ENCODE measurements at places on chromosomes 4 and X.

- DNase-seq, result no peak
Measured at GRCh38 chr4:119478446-119479179, 150.0 kb downstream of the PDE5A start.

DNA sequence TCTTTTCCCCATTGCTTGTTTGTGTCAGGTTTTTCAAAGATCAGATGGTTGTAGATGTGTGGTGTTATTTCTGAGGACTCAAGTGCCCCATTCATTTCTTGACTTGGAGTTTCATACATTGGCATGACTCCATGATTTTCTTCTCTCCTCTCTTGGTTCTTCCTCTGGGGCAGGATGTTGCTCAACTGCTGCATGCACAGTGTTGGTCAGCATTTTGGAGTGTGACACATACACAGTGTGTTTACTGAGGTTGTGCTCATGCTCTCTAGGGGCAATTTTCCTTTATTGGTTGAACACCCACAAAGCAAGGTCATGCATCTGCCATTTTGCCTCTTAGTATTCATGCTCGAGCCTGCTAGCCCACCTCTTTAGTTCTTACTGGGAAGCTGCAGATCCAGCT is 1993.8 kb downstream of the ARAP2 start:
- DNase-seq, result no peak

- no peak for DNase-seq
Measured at GRCh38 chr4:139014371-139015268, 961 bp upstream of the NOCT start.

DNA sequence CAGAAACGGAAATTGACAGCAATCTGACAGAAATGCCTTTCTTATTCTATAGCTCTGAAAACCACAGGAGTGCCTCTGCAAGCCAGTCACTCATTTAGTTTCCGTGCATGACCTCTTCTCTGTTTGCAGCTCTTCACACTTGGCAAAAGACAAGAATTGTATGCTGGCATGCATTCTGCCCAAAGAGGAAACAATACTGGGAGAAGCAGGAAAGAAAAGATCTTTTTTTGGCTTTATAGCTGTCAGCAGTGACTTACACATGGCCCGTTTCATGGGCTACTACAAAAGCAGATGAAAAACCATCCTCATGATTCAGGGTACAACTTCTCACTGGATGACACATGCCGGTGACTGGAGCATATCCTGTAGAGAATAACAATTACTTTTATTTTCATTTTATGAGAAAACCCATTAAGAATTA is 249.4 kb downstream of the ADAMTS3 start:
- DNase-seq, result no peak

DNA sequence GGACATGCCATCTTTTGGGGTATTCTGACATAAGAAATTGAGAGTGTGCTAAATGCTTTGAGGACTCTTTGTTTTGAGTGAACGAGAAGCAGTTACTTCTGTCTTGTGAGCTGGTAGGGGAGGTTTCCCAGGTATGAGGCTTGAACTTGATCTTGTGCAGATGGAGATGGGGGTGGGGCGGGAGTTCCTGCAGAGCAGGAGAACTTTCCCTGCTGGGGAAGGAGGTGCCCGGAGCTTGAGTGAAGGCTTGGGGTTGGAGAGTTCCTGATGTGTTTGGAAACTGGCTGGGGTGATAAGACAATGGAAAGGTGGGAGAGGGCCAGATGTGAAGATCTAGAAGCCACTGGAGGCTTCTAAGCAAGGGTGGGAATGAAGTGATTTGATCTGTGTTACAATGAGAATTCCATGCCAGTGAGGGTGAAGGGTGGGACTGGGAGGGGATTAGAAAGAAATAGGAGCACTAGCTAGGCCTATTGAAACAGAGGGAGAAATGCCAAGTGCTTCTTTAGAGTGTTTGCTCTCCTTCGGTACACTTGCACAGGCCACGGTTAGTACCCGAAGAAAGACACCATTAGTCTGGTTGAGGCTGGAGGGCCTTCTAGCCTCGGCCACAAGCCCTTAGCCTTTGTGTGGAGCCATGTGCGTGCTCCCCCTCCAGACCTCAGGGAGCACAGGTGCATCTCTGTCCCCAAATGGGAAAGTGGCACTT is 103.5 kb upstream of the STOX2 start:
- DNase-seq, result no peak

GRCh38 chr4:157143369-157143768 is 67.4 kb downstream of the GLRB start:
- DNase-seq, result no peak

- no peak for DNase-seq
Measured at GRCh38 chr4:127506283-127506682, 126.5 kb upstream of the INTU start.

GRCh38 chr4:112978691-112979472 is 70.6 kb upstream of the ANK2 start:
- no peak for DNase-seq

- DNase-seq, result no peak
Measured at GRCh38 chr4:181536196-181536746, 706.9 kb upstream of the TENM3 start.

DNA sequence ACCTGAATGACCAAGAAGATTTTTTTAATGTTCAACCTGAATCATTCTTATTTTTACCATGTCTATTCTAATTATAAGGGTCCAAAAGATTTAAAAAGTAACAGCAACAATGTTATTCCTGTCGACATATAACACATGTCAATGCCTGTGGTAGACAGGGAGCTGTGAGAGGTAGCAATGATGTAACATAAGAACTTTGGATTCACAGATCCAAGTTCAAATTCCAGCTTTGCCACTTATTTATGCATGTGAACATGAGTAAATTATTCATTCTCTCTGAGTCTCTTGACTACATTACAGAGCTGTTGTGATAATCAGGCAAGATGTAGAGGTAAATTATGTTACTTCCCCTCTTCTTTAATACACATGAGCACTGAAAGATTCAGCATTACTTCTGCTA is 54.5 kb downstream of the KLHL8 start:
- no peak for DNase-seq

DNA sequence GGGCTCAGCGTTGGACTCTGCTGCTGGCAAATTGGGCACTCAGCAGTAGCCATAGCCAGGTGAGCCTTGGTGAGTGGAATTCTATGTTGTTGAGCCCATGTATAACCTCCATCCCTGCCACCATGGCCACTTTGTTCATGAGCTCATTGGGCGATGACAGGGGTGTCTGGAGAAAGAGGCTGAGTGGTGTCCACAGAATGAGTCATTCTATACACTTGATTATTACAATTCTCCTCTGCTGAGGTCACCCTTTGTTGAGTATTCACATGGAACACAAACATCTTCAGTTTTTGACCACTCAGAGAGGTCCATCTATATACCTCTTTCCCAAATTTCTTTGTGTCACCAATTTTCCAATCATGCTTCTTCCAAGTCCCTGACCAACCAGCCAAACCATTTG is 1341.7 kb downstream of the PCDH7 start:
- no peak for DNase-seq

DNA sequence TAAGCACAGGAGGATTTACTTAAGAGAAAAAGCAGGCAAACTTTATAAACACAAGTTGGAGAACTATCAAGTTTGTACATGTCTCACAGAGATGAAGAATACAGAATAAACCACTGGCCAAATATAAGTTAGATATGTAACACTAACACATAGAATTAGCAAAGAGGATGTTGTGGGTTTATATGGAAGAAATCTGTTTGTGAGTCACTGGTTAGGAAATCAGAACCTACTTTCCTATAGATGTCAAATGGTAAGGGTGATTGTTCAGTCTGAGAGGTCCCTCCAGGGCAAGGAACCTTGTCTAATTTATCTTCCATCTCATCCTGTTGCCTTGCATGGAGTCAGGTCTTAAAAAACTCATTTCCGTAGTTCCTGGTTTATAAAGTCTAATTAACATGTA is 14.8 kb upstream of the ART3 start:
- no peak for DNase-seq

DNA sequence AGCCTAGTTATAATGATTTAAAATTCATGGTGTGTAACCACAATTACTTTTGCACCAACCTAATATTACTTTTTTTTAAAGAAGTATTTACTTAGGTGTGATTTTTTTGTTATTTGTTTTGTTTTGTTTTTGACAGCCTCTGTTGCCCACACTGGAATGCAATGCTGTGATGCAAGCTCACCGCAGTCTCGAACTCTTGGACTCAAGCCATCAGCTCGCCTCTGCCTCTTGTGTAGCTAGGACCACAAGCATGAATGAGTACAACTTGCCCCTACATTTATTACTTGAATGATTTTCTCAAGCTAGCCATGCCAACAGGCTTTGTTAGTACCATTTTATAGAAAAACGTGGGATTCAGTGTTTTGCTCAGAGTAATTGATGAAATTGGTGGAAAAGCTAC is 488.8 kb upstream of the CPEB2 start:
- DNase-seq, result no peak

- DNase-seq, result no peak
Measured at GRCh38 chr4:137905930-137906329, 336.2 kb downstream of the SLC7A11 start.

- DNase-seq, result no peak
Measured at GRCh38 chr4:110309675-110310074, 111.3 kb upstream of the ELOVL6 start.

DNA sequence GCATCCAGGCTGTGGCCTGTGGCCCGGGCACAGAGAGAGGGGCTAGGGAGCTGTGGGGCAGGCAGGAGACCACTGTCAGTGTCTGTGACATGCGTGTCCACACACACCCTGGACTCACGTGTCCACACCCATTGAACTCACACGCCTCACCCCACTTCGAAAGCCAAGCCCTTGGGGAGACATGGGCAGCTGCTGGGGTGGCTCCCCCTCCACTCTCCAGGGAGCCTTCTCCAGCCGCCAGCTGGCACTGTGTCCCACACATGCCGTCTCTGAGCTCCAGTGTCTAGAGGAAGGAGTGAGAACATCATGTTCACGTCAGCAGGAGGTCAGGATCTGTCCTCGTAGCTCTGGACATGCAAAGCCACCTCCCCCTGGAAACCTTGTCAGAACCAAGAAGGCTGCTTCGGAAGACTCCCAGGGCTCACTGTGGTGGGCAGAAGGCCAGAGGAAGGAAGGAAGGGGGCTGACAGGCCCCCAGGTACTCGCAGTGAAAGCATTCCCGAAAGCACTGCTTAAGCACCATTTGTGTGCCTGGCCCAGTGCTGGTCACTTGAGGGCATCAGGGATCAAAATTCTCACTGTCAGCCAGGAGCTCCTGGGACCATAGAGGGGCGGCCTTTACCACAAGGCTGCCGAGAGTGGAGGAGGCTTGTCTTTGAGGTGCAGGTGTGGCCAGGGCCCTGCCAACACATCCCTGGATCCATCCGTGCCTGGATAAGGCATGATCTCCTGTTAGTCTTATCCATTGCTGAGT is 61.4 kb downstream of the HTRA3 start:
- DNase-seq, result no peak

GRCh38 chr4:76680952-76681351 is 217.0 kb downstream of the SOWAHB start:
- DNase-seq, result no peak

DNA sequence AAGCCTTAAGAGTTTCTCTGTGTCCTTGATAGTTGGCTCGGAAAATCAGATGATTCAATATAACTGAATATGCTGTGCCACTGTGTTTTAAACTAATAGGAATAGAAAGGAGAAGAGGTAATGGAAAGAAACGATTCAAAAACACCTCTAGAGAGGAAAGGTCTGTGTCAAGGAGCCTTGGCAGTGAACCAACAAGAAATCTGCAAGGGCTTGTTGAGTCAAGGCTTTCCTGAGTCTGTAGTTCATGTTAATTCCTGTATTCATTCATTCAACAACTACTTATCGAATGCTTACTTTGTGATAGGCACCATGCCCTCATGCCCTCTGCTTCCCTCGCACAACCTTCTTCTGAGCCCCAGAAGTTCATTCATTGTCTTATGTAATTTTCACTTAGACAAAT is 336.0 kb downstream of the PDHA2 start:
- no peak for DNase-seq

GRCh38 chrX:27890611-27891010 is 82.8 kb downstream of the MAGEB10 start:
- no peak for DNase-seq

GRCh38 chrX:27966955-27967354 is 14.3 kb downstream of the DCAF8L1 start:
- DNase-seq, result no peak

DNA sequence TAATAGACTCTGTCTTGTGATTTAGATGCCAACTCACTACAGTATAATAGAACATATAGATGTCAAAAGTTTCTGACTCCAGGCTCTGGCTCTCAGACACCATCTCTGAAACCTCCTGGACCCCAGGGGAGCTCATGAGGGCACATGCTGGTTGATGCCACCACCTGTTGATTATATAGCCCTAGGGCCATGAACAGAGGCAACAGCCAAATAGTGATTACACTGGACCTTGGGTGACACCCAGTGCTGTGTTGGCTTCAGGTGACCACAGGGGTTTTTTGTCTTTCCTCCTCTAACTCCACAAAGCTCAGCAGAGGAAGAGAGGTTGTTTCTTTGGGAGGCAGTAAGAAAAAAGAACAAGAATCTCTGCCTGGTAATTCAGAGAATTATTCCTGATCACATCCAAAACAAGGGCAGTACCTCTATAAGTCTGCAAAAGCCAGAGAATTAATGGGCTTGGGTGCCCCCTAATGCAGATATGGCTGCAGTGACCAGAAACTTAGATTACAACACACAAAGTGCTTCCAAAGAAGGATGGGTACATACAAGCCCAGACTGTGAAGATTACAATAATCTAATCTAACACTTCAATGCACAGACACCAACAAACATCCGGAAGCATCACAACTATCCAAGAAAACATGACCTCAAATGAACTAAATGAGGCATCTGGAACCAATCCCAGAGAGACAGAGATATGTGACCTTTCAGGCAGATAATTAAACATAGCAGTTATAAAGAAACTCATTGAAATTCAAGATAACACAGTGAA is 1920.6 kb downstream of the ARAP2 start:
- no peak for DNase-seq

DNA sequence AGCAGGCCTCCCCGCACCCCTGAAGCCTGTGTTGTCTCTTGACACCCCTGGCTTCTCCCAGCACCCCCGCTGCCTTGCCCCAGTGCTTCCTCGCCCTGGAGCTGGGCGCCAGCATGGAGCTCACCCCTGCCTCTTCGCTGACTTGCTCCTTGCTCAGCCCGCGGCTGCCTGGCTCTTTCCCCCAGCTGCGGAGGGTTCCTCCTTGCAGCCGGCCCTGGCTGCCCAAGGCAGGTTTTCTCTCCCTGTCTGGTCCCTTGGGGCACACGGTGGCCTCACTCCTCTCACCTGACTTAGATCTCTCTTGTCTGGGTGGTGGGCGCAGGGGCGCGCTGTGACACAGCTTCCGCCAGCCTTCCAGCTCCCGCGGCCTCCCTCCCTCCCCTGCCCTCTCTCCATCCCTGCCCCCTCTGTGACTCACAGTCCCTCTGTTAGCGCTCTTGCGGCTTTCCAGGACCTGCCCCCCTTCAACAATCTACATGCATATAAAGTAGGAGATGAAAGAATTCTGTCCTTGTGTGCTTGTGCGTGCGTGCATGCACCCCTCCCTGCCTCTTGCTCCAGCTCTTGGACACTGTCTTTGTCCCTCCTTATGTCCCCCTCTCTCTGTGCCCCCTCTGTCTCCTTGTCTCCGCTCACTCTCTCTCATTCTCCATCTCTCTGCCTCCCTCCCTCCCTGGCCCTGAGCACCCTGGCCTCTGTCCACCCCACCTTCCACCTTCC is 2.2 kb downstream of the PLXNB3 start:
- no peak for DNase-seq

All from ecto neural progenitor cell (in vitro differentiated cells).